ENCODE measurements at places on chromosomes 2 and 18.

DNA sequence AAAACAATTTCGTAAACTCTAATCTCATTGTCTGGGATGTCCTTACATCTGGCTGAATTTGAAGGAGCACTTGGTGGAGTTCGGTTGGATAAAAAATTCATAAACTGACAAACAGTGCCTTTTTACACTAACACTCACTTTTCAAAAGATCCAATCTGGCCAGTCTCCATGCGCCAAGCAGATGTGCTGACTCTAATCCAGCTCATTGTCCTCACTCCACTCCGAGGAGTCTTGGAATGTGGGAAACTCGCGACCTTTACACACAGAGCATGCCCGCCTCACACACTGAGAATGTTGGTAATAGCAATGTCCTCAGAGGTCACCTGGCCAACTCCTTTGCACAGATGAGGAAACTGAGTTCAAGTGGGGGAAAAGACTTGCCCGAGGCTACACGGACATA lies 66.8 kb downstream of the XDH start:
- no peak overlapping the region for H3K27ac ChIP-seq
- H3K36me3 ChIP-seq: no peaks in the 10 kb centered on the region
- no peaks in the 10 kb centered on the region for H3K4me1 ChIP-seq

- H3K27me3 ChIP-seq: no peaks in the 10 kb centered on the region
- peaks cover 39% of the 10 kb centered on the region for H3K4me1 ChIP-seq
- H3K27ac ChIP-seq: peak overlapping the region; percentile 76
- no peak for DNase-seq
- H3K4me3 ChIP-seq: peak overlapping the region; percentile 47
Observed at GRCh38 chr18:62939433-62939832, 224.1 kb downstream of the PHLPP1 start.

GRCh38 chr2:58918141-58918540 lies 677.0 kb upstream of the FANCL start:
- H3K36me3 ChIP-seq: no peaks in the 10 kb centered on the region
- H3K27me3 ChIP-seq: no peaks in the 10 kb centered on the region
- DNase-seq: no peak
- H3K27ac ChIP-seq: no peak overlapping the region
- no peaks in the 10 kb centered on the region for H3K4me1 ChIP-seq

GRCh38 chr2:201452058-201452921 lies 750 bp downstream of the STRADB start:
- no peaks in the 10 kb centered on the region for H3K27me3 ChIP-seq
- H3K4me1 ChIP-seq: peaks cover 43% of the 10 kb centered on the region
- DNase-seq: no peak
- peak overlapping the region; percentile 87 for H3K4me3 ChIP-seq
- H3K36me3 ChIP-seq: peaks cover 3% of the 10 kb centered on the region

DNA sequence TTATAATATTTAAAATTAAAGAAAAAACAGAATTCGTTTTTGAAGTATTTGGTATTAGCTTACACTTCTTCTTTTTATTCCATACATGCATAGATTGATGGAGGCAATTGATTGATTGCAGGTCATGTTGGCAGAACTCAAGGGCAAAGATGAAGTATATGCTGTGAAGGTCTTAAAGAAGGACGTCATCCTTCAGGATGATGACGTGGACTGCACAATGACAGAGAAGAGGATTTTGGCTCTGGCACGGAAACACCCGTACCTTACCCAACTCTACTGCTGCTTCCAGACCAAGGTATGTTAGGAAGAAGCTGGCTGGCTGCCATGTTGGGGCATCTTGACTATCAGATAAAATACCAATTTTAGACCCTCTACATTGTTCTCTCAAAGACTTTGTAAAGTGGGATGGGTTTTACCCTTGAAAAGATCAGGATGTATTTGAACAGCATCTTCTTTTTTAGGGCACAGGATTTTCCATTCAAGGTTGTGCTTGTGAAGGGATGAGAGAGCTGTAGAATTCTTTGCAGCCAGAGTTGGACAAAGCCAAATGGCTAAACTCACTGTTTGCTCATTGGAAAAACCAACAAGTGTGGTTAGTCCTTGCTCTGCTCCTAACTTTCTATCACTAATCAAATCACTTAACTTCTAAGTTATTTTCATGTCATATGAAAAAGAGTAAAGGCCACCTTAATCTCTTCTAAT lies 286.8 kb upstream of the EPAS1 start:
- no peak overlapping the region for H3K4me3 ChIP-seq
- H3K36me3 ChIP-seq: no peaks in the 10 kb centered on the region
- H3K27me3 ChIP-seq: no peaks in the 10 kb centered on the region
- H3K27ac ChIP-seq: no peak overlapping the region
- no peak for DNase-seq
- H3K4me1 ChIP-seq: peaks cover 7% of the 10 kb centered on the region

DNA sequence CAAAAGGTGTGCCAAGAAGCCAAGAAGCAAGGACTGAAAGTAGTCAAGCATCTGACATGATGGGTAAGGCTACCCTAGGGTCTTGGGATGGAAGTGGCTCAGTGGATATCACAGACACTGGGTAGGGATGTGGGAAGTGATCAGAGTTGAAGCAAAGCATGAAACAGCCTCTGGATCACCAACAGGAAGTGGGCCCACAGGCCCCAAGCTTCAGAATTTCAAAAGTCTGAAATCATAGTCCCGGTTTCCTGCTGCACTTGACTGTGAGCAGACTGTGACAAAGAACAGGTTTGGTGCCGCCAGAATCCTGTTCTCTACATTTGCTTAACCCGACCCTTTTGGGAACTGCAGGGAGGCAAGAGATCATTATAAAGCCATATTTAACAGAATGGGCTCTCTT lies 57.4 kb downstream of the SP100 start:
- H3K4me1 ChIP-seq: no peaks in the 10 kb centered on the region
- H3K27me3 ChIP-seq: no peaks in the 10 kb centered on the region
- H3K36me3 ChIP-seq: peaks cover 26% of the 10 kb centered on the region
- no peak overlapping the region for H3K4me3 ChIP-seq
- DNase-seq: no peak

- peaks cover 65% of the 10 kb centered on the region for H3K4me1 ChIP-seq
- H3K27me3 ChIP-seq: no peaks in the 10 kb centered on the region
- DNase-seq: no peak
- peak overlapping the region; percentile 83 for H3K27ac ChIP-seq
Observed at GRCh38 chr2:96888072-96889011, 18.5 kb upstream of the SEMA4C start.

DNA sequence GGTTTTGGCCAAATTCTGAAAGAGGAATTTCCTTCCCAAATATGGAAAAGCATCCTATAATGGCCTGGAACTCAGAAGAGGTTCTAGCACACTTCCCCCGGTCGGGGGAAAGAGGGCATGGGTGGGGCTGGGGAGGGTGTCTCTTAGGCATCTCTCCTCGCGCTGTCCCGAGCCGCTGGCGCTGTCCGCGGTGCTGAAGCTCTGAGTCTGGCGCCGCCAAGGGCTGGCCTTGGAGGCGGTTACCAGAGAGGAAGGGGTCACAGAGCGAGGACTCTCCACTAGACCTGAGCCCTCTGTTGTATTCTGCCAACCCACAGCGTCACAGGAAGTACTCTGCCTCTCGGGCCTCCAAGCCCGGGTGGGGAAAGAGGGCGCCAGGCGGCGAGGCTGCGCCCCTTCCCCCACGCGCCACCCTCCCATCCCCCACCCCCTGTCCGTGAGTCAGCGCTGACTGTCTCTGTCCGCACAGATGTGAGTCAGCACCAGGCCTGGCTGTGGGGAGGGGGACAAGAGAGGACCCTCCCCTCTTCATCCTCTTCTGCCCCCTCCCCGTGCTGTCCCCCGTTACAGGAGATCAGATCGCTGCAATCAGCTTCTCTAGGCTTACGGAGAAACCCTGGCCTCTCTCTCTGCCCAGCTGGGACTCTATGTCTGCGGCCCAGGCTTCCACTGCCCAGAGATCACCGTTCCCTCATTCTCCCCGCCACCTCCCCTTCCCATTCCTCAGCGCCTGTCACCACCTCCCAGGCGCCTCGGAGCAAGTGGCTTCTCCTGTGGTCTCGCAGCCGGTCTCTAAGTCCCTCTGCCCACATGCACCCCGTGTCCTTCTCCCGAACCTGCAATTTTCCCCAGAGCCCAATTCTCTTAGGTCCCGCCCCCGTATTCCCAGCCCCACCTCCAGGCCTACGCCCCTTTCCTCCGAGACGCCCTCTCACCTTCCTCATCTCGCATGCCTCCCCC lies 779 bp downstream of the PTPRN start:
- peaks cover 4% of the 10 kb centered on the region for H3K4me1 ChIP-seq
- no peaks in the 10 kb centered on the region for H3K36me3 ChIP-seq
- no peak for DNase-seq
- H3K27ac ChIP-seq: no peak overlapping the region
- no peak overlapping the region for H3K4me3 ChIP-seq
- peaks cover 5% of the 10 kb centered on the region for H3K27me3 ChIP-seq

DNA sequence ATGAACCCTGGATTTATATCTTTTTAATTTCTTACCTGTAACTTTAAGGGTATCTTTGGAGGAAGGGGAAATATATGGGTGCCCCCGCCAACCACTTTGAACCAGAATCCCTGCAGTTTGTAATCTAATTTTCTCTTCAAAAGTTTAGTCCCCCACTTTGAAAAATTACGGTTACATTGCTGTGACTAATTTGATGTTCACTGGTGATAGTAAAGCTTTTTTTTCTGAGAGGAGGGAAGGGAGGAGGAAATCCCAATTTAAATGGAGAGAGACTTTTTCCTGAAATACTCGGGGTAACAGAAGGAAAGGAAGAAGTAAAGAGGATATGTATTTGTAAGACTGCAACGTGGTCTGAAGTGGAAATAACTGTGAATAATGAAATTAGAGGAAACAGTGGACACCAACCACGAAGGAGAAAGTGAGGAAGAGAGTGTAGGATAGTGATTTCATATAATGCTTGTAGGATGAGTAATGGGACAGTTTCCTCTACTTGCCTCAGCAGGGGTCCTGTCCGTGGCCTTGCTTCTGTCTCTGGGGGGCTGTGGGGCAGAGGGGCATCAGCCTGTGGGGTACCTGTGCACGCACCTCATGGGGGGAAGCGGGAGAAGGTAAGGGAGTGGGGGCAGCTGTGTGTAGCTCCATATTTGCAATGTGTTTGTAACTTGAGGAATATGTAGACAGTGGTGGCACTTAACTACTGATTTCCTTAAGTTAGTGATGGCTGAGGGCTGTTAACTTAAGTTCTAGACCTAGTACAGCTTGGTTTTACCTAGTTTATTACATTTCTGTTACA lies 161.1 kb downstream of the LTBP1 start:
- H3K27ac ChIP-seq: peak overlapping the region; percentile 77
- H3K27me3 ChIP-seq: no peaks in the 10 kb centered on the region
- no peak for DNase-seq
- no peaks in the 10 kb centered on the region for H3K36me3 ChIP-seq
- peaks cover 97% of the 10 kb centered on the region for H3K4me1 ChIP-seq

GRCh38 chr2:31246184-31246852 lies 12.4 kb downstream of the EHD3 start:
- H3K4me1 ChIP-seq: peaks cover 7% of the 10 kb centered on the region
- no peak for DNase-seq
- peaks cover 23% of the 10 kb centered on the region for H3K36me3 ChIP-seq
- no peaks in the 10 kb centered on the region for H3K27me3 ChIP-seq

DNA sequence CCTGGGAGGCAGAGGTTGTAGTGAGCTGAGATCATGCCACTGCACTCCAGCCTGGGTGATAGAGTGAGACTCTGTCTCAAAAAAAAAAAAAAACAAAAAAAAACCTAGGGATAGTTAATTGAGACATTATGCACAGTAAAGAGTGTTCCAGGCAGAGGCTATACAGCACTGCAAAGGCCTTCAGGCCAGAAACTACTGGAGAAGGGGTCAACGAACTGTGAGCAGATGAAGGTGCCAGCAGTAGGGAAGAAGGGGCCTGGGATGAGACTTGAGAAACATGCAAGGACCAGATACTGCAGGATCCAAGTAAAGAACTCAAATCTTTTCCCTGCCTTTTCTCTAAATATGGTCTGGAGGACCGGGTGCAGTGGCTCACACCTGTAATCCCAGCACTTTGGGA lies 26.0 kb upstream of the PCBP1 start:
- peaks cover 32% of the 10 kb centered on the region for H3K36me3 ChIP-seq
- no peak for DNase-seq

GRCh38 chr2:53235836-53236582 lies 531.6 kb upstream of the CHAC2 start:
- no peaks in the 10 kb centered on the region for H3K4me1 ChIP-seq
- no peaks in the 10 kb centered on the region for H3K27me3 ChIP-seq
- H3K27ac ChIP-seq: no peak overlapping the region
- DNase-seq: no peak
- H3K4me3 ChIP-seq: no peak overlapping the region
- H3K36me3 ChIP-seq: no peaks in the 10 kb centered on the region

- no peak overlapping the region for H3K27ac ChIP-seq
- no peak overlapping the region for H3K4me3 ChIP-seq
- H3K27me3 ChIP-seq: no peaks in the 10 kb centered on the region
- no peak for DNase-seq
- no peaks in the 10 kb centered on the region for H3K36me3 ChIP-seq
- no peaks in the 10 kb centered on the region for H3K4me1 ChIP-seq
Observed at GRCh38 chr2:172227719-172228118, 125.0 kb upstream of the DLX2 start.

Measured in thoracic aorta (tissue), 2 donors.